Aorta (tissue), 5 donors: ENCODE measurements at places on chromosomes 2 and 18. TPM values are rescaled to one million over a fixed set of nuclear protein-coding genes. Genes with fewer than 3 reads are reported as not detected.

DNA sequence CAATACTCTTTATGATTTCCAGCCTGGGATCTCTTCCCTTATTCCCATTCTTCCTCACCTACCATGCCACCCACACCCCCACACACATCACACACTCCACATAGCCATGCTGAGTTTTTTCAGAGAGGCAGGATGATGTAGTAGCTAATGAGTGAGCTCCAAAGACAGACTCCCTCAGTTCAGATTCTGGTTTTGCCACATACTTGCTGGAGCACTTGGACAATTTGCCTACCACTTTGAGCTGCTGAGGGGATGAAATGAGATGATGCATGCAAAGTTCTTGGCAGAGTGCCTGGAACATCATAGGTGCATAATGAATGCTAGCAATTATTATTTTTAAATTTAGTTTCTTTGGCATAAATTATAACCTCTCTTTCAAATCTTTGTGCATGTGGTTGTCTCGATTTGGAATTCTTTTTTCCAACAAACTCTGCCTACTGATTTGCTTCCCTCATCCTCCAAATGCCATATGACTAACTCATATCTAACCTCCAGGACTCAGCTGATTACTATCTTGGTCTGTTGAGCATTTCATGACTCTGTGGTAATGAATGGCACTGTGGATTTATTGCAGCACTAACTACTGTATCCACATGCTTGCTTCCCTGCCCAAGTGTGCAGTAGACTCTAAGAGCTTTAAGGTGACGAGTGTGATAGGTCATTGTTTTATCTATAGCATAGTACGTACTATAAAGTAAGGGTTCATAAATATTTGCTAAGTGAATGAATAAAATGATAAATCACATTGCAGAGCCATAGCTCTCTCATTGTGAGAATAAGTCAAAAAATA is 99.1 kb downstream of the TACR1 start:
- no peak overlapping the region for H3K27ac ChIP-seq
- H3K4me3 ChIP-seq: no peak overlapping the region
- no peaks in the 10 kb centered on the region for H3K36me3 ChIP-seq
- DNase-seq: no peak
- H3K27me3 ChIP-seq: no peaks in the 10 kb centered on the region

GRCh38 chr2:86338778-86339295 is 1.4 kb upstream of the REEP1 start:
- H3K27ac ChIP-seq: no peak overlapping the region
- no peak overlapping the region for H3K4me3 ChIP-seq
- H3K36me3 ChIP-seq: no peaks in the 10 kb centered on the region
- no peaks in the 10 kb centered on the region for H3K27me3 ChIP-seq

GRCh38 chr2:46257476-46257875 is 39.7 kb upstream of the EPAS1 start:
- no peaks in the 10 kb centered on the region for H3K27me3 ChIP-seq
- no peaks in the 10 kb centered on the region for H3K36me3 ChIP-seq
- no peaks in the 10 kb centered on the region for H3K4me1 ChIP-seq
- no peak for DNase-seq

DNA sequence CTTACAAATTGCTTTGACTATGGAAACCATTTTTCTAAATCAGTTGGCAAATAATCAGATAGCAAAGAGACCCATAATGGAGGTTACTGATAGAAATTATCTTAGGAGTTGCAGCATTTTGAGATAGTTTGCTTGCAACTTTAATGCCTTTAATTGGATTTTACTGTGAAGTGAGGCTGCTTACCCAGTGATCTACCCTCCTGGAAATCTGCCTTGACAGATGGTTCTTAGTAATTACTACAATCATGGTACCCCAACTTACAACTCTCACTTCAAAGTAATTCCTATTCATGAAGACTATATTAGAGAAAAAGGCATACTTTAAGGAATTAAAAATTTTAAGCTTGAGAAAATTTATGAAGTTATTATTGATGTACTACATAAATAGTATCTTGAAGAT is 1288.6 kb upstream of the CDH2 start:
- no peak overlapping the region for H3K27ac ChIP-seq
- no peaks in the 10 kb centered on the region for H3K27me3 ChIP-seq
- H3K36me3 ChIP-seq: no peaks in the 10 kb centered on the region
- no peak overlapping the region for H3K4me3 ChIP-seq
- H3K4me1 ChIP-seq: no peaks in the 10 kb centered on the region
- DNase-seq: no peak

DNA sequence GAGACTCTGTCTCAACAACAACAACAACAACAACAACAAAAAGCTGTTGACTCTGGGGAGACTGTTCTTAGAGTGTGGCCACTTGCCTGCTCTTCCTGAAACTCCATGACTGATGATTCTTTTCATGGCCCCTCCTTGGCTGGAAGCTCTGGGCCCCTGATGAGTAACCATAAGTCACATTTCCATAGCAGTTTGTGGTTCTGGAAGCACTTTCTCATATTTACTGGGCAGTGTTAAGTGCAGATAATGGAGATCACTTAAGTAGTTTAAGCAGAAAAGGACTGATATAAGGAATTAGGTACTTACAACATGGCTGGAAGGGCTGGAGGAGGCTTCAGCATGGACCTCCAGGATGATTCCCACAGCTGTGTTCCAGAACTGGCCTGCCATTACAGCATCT is 147.3 kb upstream of the DLX2 start:
- no peaks in the 10 kb centered on the region for H3K27me3 ChIP-seq
- no peaks in the 10 kb centered on the region for H3K36me3 ChIP-seq
- no peak overlapping the region for H3K4me3 ChIP-seq
- DNase-seq: no peak

GRCh38 chr2:179890666-179891065 is 29.3 kb upstream of the ZNF385B start:
- no peaks in the 10 kb centered on the region for H3K27me3 ChIP-seq
- no peaks in the 10 kb centered on the region for H3K36me3 ChIP-seq
- H3K27ac ChIP-seq: no peak overlapping the region
- no peak overlapping the region for H3K4me3 ChIP-seq
- DNase-seq: no peak

DNA sequence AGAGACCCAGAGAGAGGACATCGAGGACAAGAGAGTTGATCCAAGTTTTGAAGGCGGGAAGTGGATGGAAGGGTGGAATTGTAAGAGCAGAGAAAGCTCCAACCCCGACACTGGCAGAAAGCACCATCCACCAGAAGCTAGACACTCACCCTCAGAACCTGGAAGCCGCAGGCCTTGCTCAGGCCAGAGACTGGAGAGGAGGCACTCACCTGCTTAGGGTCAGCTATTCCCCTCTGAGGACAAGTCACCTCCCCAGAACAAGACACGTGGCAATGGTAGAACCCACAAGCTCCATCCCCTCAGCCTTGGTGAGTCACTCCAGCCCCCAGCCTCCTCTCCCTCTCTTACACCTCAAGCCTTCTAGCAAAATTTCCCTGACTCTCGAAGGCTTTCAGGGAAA is 64.9 kb downstream of the STEAP3 start:
- no peak for DNase-seq
- no peak overlapping the region for H3K4me3 ChIP-seq
- H3K27me3 ChIP-seq: no peaks in the 10 kb centered on the region
- no peaks in the 10 kb centered on the region for H3K36me3 ChIP-seq

SMAD7 gene
- 98.8 TPM for total RNA-seq

FTCDNL1 gene
- 1.4 TPM for total RNA-seq
